Stomach (tissue), 19 donors: ENCODE measurements at places on chromosomes 13 and 19. TPM values are rescaled to one million over a fixed set of nuclear protein-coding genes. Genes with fewer than 3 reads are reported as not detected.

DNA sequence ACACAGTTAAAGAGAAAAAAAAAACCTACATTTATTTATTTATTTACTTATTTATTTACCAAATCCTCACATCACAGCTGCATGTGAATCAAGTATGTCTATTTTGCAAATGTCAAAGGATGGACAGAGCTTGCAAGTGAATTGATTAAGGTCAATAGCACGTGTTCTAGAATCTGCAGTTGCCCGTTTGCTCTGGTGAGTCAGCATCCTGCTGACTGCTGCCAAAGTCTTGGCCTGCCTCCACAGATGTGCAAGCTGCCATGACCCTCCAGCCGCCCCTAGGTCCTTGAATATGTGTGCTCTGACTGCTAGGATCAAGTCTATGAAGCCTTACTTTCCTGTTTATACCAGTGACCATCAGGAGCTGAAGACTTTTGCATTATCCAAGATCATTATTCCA lies 320.6 kb downstream of the GPC5 start:
- peak; percentile 7 for DNase-seq

DNA sequence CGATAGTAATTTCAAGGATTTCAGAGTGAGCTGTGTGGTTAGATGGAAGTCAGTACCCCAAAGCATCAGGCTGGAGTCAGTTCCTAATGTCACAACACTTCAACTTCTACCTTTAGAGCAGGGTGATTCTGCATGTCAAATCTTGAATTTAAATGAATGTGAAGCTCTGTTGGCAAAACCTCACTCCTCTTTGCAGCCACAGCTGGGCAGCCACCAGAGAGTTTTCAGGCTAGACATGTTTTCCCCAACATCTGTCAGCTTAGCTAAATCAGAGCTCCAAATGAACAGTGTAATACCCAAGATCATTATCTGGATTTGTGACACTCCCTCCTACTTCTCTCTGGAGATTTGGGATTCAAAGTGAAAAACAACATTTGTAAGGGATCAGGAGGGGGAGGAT lies 33.7 kb upstream of the OLFM4 start:
- DNase-seq: no peak

DNA sequence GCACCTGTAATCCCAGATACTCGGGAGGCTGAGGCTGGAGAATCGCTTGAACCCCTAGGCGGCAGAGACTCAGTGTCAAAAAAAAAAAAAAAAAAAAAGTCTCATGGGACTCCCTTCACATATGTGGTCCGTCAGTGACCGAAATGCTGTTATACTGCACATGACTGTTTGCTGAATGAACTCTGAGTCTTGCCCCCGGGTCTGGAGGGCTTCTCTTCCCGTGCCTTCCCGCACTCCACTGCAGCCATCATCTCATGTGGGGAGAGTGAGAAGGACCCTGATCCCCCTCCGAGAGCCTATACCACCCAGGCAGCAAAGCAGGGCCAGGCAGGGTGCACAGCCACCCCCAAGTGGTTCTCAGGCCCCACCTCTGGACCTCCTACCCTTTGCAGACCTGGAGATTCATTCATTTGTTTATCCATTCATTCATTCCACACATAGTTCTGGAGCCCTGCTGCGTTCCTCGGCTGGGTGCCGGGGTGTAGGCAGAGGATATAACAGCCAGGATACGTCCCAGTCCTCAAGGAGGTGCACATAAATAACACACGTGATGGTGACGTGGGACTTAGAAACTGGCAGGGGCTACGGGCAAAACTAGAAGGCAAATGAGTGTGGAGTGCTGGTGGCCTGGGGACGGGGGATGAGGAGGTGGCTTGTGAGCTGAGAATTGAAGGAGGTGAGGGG lies 14.2 kb downstream of the NDUFA11 start:
- DNase-seq: no peak

- no peak for DNase-seq
These were observed 803.6 kb downstream of the DIAPH3 start for GRCh38 chr13:59360108-59360507.

- peak; percentile 7 for DNase-seq
These were observed 36.8 kb upstream of the ZNF536 start for GRCh38 chr19:30335306-30335886.

C1QTNF9B gene
- not detected for total RNA-seq

PLIN4 gene
- total RNA-seq: 9.4 TPM
